RPMI7951 (cell line): ENCODE measurements at places on chromosomes 3 and 15.
A peak's percentile ranks its signal among the peaks of the same experiment; 100 is the strongest.

DNA sequence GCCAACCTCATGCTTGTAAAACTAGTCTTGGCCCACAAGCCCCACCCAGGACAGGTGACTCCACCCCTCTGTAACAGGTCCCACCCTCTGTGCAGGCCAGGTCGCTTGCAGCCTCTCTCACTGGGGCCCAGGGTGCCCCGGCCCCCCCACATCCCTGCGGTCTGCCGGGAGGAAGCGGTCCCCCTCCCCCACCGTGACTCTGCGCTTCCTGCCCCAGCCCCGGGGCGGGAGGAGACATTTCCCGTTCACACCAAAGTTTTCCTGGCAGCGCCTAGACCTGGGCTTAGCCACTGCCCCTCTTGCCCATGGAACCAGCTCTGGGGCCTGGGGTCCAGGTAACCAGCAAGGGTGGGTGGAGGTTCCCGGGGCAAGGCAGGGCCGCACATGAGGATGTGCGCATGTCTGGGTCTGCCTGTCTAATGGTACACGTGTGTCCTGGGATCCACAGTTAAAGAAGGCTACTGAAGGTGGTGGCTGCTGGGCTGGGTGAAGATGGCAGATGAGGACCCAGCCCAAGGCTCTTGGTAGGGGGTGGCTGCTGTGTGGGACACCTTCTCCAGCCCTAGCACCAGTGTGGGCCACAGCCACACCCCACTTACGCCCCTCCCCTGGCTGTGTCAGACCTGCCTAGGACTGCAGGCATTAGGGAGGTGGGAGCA is 8.4 kb downstream of the NBEAL2 start:
- peak; percentile 40 for DNase-seq

- DNase-seq, result no peak
Observed at GRCh38 chr3:73327052-73327451, 265.6 kb downstream of the EBLN2 start.

- no peak for DNase-seq
Observed at GRCh38 chr3:12925648-12926047, 84.3 kb upstream of the RPL32 start.

DNA sequence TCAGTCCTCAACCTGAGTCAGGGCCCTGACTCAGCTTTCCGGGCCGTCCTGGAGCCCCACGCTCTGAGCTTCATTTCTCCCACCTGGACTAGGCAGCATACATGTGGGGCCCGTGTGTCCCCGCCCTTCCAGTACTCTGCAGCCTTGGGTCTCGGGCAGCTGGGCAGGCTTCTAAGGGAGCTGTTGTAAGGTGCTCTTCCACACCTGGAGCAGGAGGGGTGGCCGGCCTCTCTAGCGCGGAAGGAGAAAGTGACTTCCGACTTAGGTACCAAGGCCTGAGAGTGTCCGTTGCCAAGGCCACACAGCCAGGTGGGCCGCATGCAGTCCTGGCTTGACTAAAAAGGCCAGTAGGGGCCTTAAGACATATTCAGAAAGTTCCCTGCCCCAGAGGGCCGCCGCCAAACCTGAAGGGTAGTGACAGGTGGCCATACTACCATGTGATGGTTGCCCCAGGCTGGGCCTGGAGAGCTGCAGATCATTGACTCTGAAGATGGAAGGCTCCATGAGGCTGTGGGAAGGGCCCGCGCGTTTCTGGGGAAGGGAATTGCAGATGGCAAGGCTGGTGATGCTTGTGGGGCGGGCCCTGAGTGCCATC is 9.4 kb upstream of the SEMA3B start:
- no peak for DNase-seq

GRCh38 chr3:17554078-17554477 is 188.4 kb downstream of the TBC1D5 start:
- no peak for DNase-seq

- no peak for DNase-seq
Observed at GRCh38 chr15:48297668-48298067, 33.6 kb upstream of the DUT start.

DNA sequence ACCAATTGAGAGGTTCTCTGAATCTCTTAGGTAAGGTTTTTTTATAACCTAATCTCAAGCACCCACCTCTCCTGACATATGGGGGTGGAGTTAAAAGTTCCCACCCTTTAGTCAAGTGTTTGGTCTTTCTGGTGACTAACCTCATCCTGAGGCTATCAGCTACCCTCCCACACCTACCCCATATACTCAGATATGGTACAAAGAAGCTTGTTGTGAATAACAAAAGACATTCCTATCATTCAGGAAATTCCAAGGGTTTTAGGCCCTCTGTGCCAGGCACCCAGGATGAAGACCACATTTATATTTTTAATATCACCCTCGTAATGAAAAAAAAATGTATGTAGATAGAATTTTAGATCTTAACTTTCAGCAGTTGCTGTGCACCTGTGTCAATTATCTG is 9.0 kb downstream of the CHMP2B start:
- DNase-seq, result no peak

DNA sequence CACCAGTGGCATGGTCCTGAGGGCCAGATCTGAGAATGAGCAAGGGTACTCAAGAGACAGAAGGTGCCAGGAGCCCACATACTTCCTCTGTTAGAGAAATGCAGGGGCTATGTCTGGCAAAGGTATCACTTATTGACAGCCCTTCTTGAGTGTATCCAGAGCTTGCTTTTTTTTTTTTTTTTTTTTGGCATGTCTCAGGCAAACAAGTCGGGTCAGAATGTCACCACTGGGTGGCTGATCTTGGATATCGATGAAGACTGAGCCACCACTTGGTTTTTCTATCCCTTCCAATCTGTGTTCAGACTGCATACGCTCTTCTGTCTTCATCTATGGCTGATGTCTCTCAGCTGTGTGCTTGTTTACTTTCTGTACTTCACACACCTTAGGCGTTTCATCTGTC is 363.4 kb upstream of the C2CD4B start:
- no peak for DNase-seq

GRCh38 chr3:188571531-188572095 is 417.7 kb downstream of the LPP start:
- DNase-seq, result no peak

- DNase-seq, result no peak
Observed at GRCh38 chr3:5489536-5489935, 302.0 kb downstream of the EDEM1 start.
